ENCODE measurements at places on chromosomes 13 and 19.

DNA sequence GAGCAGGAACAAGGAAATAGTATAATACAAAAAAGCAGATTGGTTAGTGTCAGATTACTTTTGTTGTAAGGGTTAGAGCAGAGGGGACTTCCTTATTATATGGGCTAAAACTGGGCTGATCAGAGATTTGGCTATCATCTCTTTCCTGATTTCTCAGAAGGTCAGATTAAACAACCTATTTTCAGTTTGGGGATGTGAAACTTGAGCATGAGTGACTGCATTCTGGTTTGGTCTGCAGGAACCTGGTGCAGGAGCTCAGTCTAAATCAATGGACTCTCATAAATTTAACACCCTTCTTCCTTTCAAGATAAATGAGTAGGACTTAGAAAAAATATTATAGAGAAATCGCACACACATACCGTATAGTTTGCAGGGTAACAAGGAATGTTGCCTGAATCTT lies 12.9 kb upstream of the RFXAP start:
- DNase-seq = no peak

- DNase-seq = no peak
Observed at GRCh38 chr13:81697826-81698225, 1356.9 kb upstream of the SPRY2 start.

- DNase-seq = no peak
Observed at GRCh38 chr19:15248106-15248505, 15.9 kb upstream of the EPHX3 start.

DNA sequence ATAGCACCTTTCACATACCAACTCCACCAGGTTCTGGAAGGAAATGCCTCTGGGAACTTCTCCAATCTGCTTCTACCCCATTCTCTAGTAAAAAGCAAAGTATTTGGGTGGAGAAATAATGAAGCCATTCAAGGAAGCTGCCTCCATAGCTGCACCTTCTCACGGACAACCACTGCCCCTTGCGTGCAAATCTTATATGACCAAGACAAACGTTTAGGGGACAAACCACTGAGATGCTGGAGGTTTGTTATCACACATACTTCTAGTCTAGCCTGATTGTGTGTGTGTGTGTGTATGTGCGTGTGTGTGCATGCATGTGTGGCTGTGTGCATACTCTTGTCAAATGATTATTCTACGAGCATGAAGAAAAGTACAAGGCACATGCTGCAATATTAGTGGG lies 6.5 kb upstream of the METTL21C start:
- DNase-seq = no peak

GRCh38 chr13:39200249-39200910 lies 162.1 kb downstream of the NHLRC3 start:
- DNase-seq = no peak

- DNase-seq = no peak
Observed at GRCh38 chr19:54188215-54188871, 1.0 kb downstream of the MBOAT7 start.

- no peak for DNase-seq
Observed at GRCh38 chr13:72886272-72887067, 104.5 kb downstream of the PIBF1 start.

- no peak for DNase-seq
Observed at GRCh38 chr13:20843166-20843565, 59.4 kb downstream of the XPO4 start.

- no peak for DNase-seq
Observed at GRCh38 chr13:31962731-31963370, 68.7 kb upstream of the FRY start.

DNA sequence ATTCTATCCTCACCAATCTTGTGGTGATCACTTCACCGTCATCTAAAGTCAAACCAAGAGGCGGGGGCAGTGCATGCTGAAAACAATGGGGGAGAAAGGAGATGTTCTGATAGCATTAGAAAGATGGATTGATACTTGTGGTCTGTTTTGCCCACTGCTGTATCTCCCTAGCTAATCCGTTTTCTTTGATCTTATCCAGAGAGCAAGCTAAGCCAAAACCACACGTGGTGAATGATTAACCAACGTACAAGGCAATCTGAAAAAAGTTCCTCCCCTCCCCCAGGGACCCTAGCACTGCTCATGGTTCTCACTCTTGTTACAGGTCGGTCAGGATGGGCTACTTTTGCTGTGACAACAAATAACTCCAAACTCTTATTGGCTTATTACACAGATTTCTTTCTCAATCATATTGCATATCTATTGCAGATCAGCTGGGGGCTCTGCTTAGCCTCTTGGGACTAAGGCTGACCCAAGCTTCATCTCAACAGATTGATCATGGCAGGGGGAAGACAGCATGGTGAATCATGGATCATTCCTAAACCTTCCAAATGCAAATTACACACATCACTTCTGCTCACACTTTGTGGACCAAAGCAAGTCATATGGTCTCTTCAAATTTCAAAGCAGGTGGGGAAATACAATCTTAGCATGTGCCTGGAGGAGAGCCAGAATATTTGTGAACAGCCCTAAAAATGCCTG lies 11.9 kb upstream of the C13orf42 start:
- no peak for DNase-seq

DNA sequence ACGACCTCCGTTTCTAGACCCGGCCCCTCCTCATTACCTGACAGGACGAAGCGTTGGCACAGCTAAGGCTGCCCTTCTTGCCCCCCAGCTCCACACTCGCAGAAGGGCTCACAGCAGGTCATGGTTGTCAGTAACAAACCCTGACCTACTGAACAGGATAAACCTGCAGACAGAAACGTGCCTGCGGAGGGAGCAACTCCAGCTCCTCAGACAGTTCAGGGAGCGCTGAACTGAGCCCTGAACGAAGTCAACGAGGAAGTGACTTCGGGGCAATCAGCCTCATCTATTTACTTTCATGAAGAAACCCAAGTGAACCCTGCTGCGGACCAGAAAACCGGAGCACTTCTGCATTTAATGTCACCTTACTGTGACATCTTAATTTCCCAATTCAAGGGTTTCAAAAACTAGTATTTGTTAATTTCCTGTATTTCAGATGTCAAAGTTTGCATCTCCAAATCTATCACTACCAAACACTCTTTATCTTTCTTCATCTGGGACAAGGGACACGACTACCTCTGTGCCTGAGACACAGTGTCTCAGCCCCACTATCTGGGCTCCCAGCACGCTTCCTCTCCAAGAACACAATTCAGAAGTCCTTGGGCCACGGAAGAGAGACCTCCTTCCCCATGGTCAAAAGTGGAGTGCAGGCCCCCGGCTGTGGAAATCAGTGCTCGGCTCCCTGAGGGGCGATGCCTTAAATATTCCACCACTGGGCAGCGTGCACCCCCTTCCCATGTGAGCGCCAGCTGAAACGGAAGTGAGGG lies 40.2 kb downstream of the CARS2 start:
- peak; percentile 85 for DNase-seq

GRCh38 chr19:33705090-33705847 lies 83.5 kb downstream of the CHST8 start:
- no peak for DNase-seq

DNA sequence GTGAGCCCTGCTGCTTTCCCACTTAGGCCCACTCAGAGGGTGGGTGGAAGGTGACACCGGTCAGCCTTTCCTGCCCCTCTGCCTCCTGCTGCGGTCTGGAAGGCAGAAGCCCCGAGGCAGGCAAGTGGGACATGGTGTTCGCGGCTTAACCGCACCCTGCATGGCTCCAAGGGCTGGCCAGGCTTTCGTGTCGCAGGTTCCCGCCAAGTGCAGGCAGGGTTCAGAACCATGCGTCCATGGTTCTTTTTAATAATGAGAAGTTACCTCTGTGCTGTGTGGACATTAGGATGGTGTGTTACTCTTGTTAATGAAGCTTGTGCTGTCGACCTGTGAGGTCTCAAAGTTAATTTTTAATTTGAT lies 986 bp downstream of the DGKH start:
- DNase-seq = no peak

DNA sequence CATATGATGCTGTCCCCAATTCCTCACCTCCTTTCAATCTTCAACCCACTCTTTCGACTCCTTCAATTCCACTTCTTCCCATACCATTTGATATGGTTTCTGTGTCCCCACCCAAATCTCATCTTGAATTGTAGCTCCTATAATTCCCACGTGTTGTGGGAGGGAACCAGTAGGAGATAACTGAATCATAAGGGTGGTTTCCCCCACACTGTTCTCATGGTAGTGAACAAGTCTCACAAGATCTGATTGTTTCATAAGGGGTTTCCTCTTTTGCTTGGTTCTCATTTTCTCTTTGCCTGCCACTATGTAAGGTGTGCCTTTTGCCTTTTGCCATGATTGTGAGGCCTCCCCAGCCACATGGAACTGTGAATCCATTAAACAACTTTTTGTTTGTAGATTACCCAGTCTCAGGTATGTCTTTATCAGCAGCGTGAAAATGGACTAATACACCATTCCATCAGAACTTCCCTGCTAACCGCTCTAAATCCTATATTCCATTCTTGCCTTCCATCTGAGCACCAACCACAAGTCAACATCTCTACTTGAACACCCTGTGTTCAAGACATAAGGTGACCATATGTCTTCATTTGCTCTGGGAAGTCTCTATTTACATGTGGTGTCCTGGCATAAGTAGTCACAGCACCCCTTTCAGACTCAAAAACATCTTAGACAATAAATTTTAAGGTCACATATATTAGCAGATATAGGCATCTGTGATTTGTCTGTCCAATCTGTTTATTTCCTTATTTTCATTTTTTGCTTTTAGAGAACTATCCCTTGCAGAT lies 122.9 kb downstream of the TSHZ3 start:
- DNase-seq = peak; percentile 6

DNA sequence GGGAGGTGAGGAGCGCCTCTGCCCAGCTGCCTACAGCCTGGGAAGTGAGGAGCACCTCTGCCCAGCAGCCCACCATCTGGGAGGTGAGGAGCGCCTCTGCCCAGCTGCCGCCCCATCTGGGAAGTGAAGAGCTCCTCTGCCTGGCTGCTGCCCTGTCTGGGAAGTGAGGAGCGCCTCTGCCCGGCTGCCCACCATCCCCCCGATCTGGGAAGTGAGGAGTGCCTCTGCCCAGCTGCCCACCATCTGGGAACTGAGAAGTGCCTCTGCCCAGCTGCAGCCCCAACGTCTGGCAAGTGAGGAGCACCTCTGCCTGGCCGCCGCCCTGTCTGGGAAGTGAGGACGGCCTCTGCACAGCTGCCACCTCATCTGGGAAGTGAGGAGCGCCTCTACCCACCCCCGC lies 64.3 kb downstream of the ZNF708 start:
- DNase-seq = no peak

GRCh38 chr13:30792285-30793000 lies 57.1 kb downstream of the ALOX5AP start:
- no peak for DNase-seq

GRCh38 chr19:52601025-52601973 lies 31.2 kb downstream of the ZNF701 start:
- peak; percentile 79 for DNase-seq

DNA sequence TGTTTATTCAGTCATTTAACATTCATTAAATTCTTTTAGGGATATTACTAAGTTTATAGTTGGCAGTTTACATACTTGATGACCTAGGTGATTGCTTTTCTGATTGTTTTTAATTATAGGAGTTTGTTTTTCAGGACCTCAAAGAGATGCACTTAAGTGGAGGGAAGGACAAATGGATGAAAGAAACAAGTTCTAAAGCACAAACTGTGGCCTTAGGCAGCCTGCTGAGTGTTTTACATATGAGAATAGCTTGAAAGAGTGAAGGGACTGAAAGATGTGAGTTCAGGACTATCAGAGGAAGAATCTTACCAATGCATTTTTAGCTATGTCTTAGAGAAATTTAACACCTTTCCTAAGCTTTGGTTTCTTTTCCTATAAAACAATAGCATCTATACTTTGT lies 402.6 kb downstream of the KLF12 start:
- DNase-seq = no peak

- DNase-seq = no peak
Observed at GRCh38 chr13:99834246-99834645, 137.3 kb downstream of the ZIC5 start.

DNA sequence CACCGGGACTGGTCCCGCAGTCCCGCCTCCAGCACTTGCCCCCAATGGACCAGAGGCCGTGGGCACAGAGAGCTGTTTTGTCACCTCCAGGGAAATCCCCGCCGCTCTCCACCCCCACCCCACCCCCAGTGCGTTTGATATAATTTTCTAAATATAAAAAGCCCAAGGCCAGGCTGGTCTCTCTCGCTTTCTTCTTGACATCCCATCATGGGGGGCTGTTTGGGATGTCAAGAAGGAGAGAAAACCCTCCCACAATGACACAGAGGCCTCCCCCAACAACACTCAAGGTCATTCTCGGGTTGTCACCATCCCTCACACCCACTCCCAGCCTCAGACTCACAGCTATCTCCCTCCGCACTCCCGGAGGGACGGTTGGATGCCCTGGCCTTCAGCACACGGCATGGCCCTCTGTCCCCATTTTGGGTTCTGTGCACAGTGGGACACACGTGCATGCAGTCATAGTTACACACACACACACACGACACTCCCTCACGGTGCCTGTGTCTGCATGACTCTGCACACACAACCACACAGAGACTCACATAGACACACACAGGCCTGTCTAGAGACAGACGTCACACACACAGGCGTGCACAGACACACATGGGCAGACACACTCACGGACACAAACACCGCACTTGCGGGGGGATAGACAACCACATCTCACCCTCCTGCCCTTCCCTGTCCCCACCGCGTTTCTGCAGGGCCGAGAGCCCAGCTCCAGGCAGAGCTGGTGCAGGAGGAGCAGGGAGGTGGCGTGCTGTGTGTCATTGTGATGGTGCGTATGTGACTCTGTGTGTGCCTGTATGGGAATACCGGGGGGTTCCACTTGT lies 4.8 kb upstream of the NFIC start:
- DNase-seq = no peak

- DNase-seq = no peak
Observed at GRCh38 chr19:4363571-4364304, 20.4 kb downstream of the MPND start.

GRCh38 chr13:34993470-34993869 lies 51.4 kb downstream of the NBEA start:
- no peak for DNase-seq

DNA sequence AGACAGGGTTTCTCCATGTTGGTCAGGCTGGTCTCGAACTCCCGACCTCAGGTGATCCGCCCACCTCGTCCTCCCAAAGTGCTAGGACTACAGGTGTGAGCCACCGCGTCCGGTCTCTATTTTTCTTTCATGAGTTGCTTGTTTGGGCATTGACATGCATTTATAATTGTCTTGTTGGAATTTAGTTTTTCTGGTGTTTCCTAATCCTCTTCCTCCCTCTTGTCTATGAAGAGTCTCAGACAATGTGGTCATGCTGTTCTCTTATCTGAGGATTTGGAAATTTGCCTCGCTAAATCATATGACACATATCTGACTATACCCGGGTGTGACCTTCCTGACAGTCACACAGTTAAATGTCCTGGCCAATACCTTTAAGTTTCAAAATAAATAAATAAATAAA lies 7.4 kb upstream of the CEACAM18 start:
- no peak for DNase-seq

GRCh38 chr13:100544866-100545683 lies 43.5 kb downstream of the GGACT start:
- DNase-seq = no peak

DNA sequence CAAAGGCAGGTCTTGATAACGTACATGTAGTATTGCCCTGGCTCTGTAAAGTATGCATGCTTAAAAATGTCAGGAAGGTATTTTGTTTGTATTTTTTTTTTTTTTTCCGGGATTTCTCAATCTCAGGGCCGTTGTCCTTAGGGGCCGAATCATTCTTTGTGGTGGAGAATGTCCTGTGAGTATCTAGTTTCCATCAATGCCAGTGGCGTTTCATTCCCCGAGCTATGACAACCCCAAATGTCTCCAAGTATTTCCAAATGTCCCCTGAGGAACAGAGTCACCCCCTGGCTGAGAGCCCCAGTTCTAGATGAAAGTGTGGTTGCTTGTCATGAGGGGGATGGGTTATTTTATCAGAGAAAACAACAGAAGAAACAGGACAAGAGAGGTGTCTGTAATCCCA lies 68.7 kb downstream of the ACSBG2 start:
- no peak for DNase-seq
